ENCODE measurements at places on chromosomes 1 and 21.
A peak's percentile ranks its signal among the peaks of the same experiment; 100 is the strongest.

GRCh38 chr1:2000850-2001249, 2.7 kb downstream of the CFAP74 start:
- no peak for DNase-seq

GRCh38 chr1:21491488-21492355, 17.5 kb upstream of the ALPL start:
- peak; percentile 23 for DNase-seq

DNA sequence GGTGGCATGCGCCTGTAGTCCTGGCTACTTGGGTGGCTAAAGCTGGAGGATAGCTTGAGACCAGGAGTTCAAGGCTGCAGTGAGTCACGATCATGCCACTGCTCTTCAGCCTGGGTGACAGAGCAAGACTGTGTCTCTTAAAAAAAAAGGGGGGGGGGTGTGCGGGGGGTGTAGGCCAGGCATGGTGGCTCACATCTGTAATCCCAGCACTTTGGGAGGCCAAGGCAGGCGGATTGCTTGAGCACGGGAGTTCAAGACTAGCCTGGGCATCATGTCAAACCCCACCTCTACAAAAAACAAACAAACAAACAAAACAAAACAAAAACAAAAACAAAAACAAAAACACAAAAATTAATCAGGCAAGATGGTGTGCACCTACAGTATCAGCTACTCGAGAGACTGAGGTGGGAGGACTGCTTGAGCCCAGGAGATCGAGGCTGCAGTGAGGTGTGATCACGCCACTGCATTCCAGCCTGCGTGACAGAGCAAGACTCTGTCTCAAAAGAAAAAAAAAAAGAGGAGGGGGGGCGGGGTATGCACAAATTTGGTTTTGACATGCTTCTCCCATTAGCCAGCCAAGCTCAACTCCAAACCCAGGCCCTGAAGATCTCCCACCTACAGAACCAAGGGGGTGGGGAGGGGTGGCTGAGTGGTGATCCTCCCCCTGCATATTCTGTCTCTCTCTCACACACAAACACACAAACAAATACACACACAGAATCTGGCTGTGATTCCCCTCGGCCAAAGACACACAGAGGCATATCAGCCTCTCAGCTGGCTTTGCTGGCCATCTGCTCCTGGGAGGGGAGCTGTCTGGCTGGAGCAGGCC, 3.1 kb downstream of the PTAFR start:
- DNase-seq, result peak; percentile 18

DNA sequence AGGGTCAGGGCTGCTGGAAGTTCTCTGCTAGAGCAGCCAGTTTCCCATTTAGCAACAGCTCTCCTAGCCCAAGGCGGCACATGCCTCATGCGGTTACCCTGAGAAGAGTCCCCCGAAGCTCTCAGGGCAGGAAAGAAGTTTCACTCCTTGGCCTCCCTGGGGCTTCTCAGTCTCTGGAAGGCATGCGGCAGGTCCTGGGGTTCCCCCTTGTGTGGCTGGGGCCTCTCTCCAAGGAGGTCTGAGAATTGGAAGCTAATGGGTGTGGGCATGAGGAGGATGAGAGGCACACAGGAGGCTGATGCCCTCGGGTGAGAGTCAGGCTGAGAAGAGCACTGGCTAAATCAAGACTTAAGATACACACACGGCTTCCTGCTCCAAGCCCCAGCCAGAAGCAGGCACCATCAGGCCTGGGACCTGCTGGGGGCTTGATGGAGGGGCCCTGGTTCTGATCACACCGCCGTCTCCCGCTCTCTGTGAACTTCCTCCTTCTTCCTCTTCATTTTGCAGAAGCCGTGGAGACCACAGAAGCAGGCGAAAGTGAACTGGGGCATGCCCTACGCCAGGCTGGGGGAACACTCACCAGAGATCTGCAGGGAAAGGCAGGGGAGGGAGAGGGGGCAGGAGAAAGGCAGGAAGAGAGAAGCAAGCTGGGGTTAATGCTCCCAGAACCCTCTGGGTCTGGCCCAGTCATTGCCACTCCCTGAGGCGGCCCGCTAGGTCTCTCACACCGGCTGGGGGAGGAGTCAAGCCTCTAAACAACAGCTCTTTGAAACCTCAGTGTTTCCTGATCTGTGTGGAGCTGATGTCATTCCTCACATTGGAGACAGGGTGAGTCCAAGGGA, 15.1 kb downstream of the BLACAT1 start:
- peak; percentile 72 for DNase-seq

All from fibroblast of lung (primary cell).